ENCODE measurements at places on chromosomes 16 and 17. TPM values are rescaled to one million over a fixed set of nuclear protein-coding genes. Genes with fewer than 3 reads are reported as not detected.

The CCL8 gene
- not detected for total RNA-seq

The GGT6 gene
- not detected for total RNA-seq

The KRTAP4-9 gene
- total RNA-seq = not detected

The SLC38A8 gene
- total RNA-seq = not detected

DNA sequence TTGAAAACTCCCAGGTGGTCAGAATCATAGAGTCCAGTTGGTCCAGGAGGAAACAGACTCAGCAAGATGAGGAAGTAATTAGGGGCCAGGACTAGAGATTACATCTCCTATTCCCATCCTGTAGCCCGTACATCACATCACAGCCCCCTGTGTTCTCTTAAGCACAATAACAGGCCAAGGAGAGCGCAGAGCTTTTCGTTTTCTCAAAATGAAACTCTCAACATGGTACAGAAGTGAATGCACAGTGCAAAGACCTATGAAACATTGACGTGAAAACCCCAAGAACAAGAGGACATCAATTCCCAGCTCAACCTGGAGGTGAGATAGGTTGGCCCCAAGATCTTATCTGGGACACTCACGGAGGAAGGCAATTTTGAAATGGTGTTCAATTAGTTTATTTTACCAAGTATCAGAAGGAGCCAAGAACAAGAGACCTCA, 9.0 kb downstream of the PIK3R5 start:
- DNase-seq = no peak

DNA sequence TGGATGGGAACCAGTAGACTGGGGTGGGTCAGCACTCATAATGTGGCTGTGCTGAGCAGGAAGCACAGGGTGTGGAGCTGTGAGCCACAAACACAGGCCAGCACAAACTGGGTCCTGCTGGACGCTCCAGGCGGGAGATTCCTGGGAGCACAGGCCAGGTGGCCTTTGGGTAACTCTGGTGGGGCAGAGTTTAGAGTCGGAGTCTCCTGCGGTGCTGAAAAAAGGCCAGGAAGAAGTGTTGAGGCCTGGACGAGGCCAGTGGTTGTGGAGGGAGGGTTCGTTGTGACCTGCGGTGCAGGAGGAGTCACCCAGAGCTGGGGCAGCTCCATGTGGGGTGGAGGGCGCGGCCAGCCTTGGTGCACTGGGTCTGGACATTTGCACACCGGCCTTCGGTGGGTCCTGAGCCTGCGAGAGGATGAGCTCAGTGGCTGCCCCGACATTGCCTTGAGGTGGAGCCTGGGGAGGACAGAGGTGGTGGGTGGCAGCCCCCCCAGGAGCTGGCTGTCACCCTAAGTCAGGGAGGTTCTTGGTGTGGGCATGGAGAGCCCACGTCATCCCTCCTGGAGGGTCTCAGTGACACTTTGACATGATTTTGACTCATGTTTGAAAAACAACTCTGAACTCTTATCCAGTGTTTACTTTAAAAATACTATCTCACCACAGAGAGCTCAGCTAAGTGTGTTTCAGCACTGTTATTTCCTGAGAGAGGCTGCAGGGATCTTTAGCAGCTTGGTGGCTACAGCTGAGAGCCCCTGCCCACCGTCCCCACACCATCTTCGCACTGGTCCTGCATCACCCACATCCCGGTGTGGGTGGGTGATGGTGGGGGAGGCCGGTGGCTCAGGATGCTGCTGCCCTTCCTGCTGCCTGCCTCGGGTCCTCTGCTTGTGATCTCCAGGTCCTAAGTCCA, 98.7 kb downstream of the NPIPB11 start:
- DNase-seq = no peak

DNA sequence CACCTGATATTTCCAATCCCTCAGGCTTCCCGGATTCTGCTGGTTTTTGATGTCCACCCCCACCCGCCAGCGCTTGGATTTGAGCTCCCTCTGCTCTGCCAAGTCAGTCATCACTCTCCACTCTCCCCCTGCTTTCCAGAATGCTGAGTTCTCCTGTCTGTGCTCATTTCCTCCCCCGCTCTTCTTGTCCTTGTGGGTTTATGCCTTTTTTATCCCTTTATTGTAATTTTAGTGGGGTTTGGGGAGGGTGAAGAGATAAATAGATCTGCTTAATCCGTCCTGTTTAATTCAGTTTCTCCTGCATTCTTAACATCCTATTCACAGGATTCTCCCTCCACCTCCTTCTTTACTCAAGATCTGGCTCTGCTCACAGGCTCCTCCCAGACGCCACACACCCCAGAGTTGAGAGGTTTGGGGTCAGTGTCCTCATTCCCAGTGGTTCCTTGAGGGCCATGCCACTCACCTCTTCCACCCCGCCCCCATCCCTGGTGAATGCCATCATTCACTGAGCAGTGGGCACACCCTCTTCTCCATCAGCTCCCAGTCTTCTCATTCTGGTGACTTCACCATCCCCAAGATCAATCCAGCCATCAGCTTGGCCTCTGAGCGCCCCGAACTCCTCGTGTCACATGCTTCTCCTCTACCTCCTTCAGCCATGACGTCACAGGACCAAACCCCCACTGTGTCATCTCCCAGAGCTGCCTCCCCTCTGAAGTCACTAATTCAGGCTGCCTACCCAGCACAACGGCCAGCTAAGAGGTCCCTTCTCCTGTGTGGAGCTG, 15.1 kb upstream of the GUCY2D start:
- DNase-seq = no peak

Measured in Karpas-422 (cell line).